ENCODE measurements at places on chromosomes 3 and 15. TPM values are rescaled to one million over a fixed set of nuclear protein-coding genes. Genes with fewer than 3 reads are reported as not detected.

CCDC9B gene
- 36.0 TPM for total RNA-seq

GRCh38 chr15:41585127-41586047 is 26.4 kb downstream of the TYRO3 start:
- DNase-seq, result no peak

DNA sequence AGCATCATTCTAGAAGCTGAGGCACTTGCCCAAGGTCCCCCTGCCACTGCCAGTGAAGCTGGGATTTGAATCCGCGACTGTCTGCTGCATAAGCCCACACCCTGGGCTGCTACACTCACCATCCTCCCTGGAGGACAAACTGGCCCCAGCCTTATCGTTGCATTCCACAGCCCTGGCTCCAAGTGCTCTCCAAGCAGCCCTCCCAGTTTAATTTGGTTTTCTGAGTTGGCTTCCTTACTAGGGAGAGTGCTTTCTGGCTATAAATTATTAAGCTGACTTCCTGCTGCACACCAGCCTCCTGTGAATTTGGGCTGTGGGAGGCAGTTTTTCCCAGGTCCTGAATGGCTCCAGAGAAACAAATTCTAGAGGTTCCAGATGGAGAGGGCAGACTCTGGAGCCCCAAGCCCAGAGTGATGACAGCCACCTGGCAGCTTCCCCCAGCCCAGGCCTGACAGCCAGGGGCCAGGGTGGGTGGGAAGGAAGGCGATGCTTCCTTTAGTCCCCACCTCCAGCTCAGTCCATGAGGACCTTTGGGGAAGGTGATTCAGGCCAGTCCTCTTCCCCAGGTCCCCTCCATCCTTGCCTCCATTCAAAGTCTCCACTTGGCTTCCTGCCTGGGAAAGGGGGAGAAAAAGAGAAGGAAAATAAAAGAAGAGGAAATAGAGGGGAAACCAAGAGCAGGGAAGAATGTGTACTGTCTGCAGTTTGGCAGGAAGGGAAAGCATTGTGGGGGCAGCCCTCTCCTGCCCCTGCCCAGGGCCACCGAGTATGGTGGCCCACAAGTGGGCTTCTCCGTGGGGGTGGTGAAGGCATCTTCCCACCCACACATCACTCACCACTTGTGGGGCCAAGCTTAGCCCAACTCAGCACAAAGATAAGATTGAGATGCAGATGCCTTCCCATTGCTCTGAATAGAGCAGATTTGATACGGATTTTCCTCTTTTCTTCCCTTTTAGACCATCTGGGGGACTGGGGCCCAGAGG is 69.6 kb downstream of the SEMA5B start:
- no peak for DNase-seq

LRRIQ4 gene
- total RNA-seq, result not detected

- DNase-seq, result no peak
These were observed 61.3 kb downstream of the ABHD2 start for GRCh38 chr15:89149501-89150101.

- peak; percentile 73 for DNase-seq
These were observed 237.8 kb upstream of the UBE2E1 start for GRCh38 chr3:23567917-23568316.

SKOR1 gene
- total RNA-seq, result 0.17 TPM

ZFYVE19 gene
- total RNA-seq, result 19.2 TPM

STT3B gene
- 133 TPM for total RNA-seq

DNA sequence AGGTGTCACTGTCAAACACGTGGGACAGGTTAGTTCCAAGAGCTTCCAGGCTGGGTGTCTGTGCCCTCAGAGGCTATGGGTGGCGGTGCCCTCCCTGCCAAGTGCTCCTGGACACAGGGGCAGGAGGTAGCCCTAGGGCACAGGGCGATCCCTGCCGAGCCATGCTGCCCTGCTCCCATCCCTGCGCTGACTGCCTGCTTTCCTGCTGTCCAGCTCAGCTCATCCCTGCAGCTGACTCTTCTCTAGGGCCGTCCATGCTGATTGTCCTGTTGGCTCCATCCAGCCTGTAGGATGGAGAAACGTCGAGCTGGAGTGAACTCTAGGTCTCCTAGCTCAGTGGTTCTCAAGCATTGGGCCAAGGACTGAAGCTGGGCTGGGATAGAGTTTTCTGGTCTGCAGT is 3.7 kb downstream of the PDIA5 start:
- no peak for DNase-seq

DNA sequence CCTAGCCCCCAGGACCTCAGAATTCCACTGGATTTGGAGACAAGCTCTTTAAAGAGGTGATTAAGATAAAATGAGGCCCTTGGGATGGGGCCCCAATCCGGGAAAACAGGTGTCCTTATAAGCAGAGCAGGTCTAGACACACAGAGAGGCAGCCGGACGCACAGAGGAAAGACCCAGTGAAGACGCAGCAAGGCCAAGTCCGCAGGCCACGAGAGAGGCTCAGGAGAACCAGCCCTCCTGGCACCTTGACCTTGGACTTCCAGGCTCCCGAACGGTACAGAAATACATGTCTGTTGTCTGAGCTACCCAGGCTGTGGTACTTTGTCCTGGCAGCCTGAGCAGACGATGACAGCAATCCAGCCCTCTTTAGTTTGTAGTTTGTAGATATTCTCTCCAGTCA is 324.5 kb downstream of the OCA2 start:
- no peak for DNase-seq

DNA sequence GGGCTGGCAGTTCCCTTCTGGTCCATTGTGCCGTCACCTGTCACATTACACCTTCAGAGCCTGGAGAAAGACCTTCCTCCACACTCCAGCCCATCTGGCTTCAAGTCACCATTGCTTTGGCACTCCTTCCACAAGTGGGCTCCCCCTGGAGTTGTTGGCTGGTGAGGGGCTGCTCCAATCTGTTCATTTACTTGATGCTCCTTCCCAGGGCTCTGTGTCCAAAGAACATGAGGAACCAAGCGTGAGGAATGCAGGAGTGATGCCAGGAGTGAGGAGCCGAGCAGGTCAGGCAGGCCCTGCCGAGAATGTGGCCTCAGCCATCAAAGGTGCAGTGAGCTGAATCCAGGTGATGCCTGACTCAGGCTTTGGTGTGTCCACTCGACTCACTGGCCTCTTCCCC is 57.2 kb downstream of the OXNAD1 start:
- no peak for DNase-seq

PLSCR2 gene
- total RNA-seq, result not detected

CFAP100 gene
- not detected for total RNA-seq

All from MCF 10A (cell line).